ENCODE measurements at places on chromosomes 11 and 22.

GRCh38 chr11:21895686-21896085, 297.2 kb upstream of the ANO5 start:
- DNase-seq, result no peak

GRCh38 chr11:10130875-10131274, 163.1 kb downstream of the SBF2 start:
- DNase-seq, result no peak

- DNase-seq, result no peak
These were observed 17.1 kb upstream of the EFCAB6 start for GRCh38 chr22:43828998-43829782.

DNA sequence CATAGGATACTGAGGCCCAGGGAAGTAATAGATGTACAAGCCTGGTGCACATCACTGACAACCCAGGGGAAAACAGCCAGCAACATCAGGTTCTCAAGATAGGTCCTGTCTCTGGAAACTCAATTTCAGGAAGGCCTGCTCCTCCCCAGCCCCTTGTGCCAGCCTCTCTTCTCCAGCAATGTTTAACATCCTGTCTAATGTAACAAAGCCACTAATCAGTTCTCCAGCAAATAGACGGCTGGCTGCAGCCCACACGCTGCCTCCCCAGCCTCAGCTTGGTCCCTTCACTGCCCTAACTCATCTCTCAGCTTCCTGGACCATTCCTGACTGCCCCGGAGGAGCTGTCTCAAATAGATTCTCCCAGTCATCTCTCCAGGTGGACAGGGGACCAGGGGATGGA, 37.8 kb downstream of the RPL27A start:
- no peak for DNase-seq

GRCh38 chr11:68518191-68518590, 57.6 kb downstream of the PPP6R3 start:
- no peak for DNase-seq

GRCh38 chr11:95522874-95523273, 266.7 kb downstream of the FAM76B start:
- DNase-seq, result no peak

GRCh38 chr11:76245720-76246119, 39.4 kb upstream of the WNT11 start:
- DNase-seq, result no peak

DNA sequence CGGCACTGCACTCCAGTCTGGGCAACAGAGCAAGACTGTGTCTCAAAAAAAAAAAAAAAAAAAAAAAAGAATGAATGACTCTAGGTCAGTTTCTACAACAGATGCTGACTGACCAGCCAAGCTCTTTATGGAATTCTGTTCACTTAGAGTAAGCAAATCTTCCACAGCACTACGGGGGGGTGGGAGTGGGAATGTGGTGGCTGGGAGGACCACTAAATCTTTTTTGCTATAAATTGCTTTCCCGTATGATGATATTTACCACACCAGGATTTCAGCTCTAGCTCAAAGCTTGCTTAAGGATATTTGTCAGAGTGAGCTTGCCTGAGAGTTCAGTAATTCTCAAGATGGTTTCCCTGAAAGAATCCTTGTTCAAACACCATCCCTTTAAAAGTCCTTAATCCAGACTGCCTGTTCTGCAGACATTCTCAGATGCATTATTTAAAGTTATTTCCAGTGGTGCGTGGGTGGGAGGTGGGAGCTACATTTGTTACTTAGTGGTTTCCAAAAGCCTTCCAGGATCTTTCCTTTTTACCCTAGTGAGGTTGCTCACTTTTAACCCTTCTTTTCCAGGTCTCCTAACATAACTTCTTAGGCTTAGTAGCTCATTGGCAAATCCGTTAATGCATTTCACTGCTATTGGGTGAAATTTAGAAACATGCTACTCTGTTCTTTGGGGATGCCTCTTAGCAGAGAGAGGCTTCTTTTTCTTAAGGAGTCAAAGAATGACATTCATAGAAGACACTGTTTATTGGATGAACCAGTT, 65.9 kb downstream of the UBASH3B start:
- DNase-seq, result no peak

GRCh38 chr22:24384131-24384530, 43.3 kb upstream of the ADORA2A start:
- DNase-seq, result no peak

DNA sequence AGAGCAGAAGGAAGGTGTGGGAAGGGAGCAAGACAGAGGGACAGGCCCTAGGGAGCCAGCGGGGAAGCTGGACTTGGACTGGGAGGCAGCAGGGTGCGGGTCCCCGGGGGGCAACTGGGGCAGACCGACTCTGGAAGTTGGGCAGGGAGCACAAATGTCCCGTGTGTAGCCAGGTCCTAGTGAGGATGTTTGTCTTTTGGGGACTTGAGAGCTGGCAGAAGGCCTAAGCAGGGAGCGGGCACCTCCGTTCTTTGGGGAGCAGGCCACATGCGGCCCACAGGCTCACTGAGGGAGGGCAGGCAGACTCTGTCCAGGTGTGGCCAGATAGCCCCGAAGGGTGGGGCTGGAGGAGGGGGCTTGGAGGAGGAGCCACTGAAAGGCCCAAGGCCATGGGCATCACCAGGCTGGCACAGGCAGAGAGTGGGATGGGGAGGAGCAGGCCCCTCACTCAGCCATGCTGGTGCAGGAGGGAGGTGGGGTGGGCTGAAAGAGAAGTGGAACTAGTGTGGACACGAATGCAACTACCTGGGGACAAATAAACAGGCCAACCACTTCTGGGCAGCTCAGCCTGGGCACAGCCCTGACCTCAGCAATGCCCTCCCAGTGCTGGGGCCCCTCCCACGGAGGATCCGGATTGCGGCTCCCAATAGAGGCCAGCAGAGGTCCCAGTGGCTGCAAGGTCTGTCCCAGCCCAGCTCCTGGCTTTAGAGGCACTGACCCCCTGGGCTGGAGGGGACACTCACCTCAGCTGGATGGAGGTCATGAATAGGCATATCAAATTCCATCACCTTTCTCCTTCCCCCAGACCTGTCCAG, 1.3 kb upstream of the SCARF2 start:
- peak; percentile 39 for DNase-seq

- no peak for DNase-seq
These were observed 14.4 kb downstream of the OAF start for GRCh38 chr11:120224972-120225909.

DNA sequence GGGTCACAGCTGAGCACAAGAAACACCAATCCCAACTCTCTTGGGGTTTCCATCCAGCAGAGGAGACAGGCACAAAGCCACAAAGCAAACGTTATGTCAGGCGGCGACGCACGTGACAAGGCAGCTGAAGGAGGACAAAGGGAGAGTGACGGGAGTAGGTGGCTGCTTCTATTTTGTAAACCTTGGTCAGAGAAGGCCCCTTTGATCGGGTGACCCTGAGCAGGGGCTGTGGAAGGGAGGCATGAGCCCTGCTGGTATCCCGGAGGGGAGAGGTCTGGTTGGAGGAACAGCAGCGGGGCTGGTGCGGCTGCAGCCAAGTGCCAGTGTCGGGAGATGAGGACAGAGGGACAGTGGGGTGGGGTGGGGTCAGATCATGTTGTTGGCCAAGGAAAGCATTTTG, 17.3 kb upstream of the RFPL3 start:
- DNase-seq, result peak; percentile 27

GRCh38 chr22:49666146-49666809, 161.4 kb downstream of the BRD1 start:
- peak; percentile 21 for DNase-seq

Data from SJSA1 (cell line).